Activated T-helper 1 cell treated with Interleukin-2 at 50 U/mL for 16 hours (primary cell): ENCODE measurements at places on chromosomes 7 and 10.

DNA sequence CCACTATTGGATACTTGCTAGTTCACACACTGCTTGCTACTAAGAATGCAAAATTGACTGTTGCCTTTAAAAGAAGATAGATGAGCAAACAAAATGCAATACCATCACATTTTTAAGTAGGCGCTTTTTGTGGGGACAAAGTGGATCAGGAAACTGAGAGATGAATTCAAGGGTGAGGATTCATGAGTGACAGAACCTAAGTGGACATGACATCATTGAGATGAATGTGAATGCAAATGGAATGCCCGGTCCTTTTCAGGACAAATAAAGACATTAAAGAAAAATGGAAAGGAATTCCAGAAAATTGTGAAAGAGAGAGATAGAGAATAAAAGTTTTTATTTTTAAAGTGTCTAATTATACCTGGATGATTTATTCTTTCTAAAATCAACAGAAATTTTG, 106.3 kb upstream of the AKR1E2 start:
- no peak for DNase-seq

DNA sequence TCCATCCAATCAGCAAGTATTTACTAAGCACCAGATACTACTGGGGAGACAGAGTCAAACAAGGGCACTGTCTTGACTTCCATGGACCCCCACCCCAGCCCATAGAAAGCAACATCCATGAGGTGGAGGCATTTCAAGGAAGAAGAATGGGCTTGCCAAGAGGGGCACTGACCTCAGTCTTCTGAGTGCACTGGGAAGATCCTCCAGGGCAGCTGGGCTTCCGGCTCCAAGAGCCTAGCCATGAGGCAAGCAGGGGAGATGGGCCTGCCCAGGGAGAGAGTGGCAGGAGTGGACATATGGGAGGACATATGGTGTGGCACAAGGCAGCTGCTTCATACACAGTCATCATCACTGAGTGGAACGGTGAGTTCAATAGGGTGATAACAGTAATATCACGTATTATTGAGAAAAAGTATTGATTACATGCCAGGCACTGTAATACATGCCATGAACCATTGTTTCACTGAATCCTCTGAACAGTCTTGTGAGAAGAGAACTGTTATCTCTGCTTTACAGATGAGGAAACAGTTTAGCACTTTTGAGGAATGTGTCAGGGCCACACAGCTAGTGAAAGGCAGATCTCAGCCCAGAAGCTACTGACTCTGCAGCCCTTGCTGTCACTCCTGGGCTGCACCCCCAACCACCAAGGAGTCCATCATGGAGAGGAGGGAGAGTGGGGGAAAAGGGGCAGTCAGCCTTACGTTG, 331.7 kb upstream of the ZMIZ1 start:
- DNase-seq, result no peak

DNA sequence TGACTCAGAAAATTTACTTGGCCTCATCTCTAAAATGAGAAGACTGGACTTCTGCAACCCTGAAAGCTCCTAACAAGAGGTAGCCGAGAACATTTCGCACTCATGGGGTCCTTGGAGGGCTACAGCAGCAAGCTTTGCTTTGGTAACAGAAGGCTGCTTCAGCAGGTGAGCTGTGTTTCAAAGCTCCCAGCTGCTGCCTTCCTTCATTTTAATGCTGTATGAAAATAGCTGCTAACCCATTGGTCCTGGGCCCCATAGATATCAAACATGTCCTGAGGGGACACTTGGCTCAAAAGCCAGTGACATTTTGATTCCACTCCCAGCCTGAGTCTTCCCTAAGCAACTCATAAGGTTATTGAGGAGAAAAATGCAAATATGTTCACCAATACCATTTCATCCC, 14.3 kb upstream of the MALSU1 start:
- no peak for DNase-seq

GRCh38 chr7:30813466-30813865, 42.2 kb downstream of the MINDY4 start:
- DNase-seq, result no peak

GRCh38 chr7:30896036-30896435, 15.6 kb upstream of the AQP1 start:
- DNase-seq, result no peak

- no peak for DNase-seq
Measured at GRCh38 chr7:139103057-139103815, 6.3 kb downstream of the ZC3HAV1 start.

DNA sequence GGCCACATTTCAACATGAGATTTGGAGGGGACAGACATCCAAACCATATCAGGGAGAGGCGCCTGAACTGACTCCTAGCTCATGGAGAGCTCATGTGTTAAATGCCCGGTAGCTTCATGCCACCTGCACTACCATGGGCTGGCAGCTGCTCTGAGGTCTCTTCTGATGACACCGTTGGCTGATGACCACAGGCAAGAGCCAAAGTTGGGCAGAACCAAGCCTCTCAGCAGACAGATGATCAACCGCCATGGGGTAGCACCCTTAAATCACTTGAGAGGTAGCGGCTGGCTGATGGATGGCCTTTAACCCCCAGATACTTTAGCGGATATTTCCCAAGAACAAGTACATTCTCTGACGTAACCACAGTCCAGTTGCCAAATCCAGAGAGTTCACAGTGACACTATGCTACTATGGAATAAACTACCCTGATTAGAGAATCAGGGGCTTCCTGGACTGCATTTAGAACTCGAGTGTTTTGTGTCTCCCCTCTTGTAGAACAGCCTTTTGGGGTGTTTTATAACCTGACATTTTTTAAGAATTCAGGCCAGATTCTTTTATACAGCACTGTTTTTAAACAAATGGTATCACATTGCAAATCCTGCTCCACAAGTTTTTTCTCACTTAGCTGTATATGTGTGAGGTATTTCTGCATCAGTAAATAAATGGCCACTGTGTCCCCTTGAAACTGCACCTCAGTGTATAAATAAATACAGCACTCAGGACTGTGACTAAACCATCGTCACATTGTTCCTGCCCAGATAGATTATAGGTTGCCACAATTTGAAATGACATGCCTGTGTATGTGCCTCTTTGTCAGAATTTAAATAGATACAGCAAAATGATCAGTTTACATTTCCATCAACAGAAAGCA, 30.8 kb upstream of the DRGX start:
- DNase-seq, result no peak

- DNase-seq, result no peak
Measured at GRCh38 chr7:8413600-8413999, 19.8 kb upstream of the NXPH1 start.

- DNase-seq, result no peak
Measured at GRCh38 chr7:50022991-50023390, 70.1 kb downstream of the ZPBP start.

- no peak for DNase-seq
Measured at GRCh38 chr10:128850647-128851046, 616.4 kb upstream of the MGMT start.

- no peak for DNase-seq
Measured at GRCh38 chr7:121940918-121941317, 68.0 kb downstream of the PTPRZ1 start.
